ENCODE measurements at places on chromosomes 3 and 15.
A peak's percentile ranks its signal among the peaks of the same experiment; 100 is the strongest.

- no peak for DNase-seq
These were observed 313.9 kb downstream of the FGF12 start for GRCh38 chr3:192413461-192413860.

DNA sequence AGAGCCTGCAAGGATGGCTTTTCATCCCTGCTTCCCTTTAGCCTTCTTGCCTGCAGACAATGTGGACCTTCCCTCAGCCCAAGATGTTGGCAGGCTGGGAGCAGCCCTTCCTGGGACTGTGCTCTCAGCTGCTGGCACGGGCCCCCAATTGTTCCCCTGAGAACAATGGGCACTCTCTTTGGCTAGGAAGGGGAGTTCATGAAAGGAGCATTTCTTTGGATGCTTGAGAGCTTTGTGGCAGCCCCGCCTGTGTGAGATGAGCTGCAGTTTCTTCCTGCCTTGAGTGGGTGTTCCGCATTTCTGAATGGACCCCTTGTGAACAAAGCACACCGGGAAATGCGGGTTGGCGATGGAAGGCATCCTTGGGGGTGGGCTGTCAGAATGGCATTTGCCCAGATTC is 35.0 kb upstream of the BSN start:
- DNase-seq, result no peak

DNA sequence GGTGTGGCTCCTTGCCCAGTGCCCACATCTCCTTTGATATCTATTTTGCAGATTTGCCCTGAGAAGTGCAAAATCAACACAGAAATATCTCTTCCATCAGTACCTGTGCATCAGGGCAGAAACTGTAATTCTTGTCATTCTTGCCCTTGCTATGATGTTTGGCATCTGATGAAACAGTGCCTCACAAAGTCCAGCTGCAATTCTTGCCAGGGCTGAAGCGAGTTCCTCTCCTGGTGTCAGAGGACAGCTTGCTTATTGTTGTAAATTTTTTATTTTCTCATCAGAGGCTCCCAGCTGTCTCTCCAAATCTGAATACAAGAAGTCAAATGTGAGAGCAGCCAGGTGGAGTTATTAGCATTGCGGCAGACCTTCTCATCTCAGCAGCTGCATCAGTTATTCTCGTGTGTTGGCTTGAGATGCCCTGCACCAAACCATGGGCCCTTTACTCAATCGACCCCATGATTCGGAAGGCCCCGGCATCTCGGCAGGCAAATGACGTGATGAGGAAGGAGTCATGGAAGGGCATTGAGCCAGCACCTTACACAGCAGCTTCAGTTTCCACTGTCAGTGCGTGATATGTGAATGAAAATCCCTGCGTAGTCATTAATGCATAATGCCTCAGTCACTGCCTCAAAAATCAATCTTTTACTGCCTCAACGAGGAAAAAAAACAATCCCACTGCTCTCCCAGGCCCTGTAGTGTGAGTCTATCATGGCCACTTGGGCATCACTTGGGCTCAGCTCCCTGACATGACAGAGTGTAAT is 93.4 kb downstream of the CCNL1 start:
- peak; percentile 78 for DNase-seq

GRCh38 chr15:79881254-79881653 is 15.6 kb downstream of the MTHFS start:
- no peak for DNase-seq

DNA sequence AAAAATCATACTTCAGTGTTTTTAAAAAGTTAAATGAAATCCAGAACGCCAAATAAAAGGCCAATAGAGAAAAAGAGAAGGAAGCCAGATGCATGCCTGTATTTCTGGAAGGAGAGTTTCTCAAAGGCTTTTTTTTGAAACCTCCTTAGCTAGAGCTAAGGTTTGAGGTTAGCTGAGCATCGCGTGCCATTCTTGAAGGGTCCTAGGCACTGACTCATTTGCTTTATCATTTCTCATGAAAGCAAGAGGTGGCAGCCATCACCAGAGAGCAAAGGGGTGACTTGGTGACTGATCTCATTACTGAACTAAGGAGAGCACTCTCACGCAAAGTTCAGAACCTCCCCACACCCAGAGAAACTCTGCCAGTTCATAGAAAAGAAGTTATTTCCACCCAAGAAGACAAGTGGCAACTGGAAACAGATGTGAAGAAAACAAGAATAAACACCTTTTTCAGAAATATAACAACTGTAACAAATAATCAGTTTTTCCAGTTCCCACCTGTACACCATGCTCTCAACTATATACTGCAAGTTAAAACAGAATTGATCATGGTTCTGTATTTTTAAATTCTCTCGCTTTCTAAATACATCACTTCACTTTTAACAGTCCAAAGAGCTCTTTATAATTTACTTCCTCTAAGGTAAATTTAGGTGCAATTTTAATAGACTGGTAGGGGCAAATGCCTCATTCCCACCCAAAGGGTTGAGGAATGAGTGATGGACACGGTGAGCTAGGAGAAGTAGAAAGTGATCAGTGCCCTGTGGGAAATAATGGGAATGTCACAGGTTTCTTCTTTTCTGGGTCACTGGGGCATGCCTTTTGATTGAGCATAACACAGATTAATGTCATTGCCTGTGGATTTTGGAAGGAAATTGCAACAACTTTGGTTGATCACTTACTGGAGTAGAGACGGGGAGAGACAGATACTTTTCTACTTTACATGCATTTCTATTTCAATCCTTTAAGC is 24.7 kb downstream of the GPR15 start:
- DNase-seq, result no peak

DNA sequence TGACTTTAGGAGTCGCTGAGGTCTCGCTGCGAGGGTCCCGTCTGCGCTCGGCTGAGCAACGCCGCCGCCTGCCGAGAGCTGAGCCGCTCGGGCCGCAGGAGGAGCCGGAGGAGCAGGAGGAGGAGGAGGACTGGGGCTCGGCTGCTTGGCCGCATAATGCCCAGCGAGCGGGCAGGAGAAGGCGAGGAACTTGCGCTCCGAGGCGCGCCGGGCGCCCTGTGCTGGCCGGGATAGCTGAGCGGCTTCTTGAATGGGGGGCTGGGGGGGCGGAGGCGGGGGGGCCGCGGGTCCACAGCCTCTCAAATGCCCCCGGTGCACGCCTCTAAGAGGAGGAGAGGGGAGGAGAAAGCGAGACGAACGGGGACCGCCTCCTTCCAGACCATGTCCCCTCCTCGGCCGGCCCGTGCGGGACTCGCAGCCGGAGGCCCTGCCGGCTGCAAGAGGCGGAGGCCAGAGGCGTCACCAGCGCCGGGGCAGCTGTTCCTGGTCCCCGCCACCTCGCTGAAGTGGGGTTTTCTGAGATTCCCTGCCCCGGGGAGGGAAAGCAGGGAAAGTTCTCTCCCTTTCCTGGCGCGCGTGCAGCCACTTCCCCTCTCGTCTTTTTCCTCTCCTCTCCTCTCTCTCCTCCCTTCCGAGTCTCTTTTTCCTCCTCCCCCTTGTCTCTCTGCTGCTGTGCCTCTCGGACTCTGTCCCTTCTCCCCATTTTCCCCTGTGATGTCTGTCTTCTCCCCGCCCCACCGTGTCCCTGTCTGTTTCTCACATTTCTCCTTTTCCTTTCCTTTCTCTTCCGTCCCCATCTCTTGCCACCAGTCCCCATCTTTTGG is at the start of gene ADAMTS9:
Gene ADAMTS9, minus strand, starts transcription at position 220 of the 824 bp plus-strand sequence. CDS start 343 bp downstream, outside the sequence.
- DNase-seq, result no peak

DNA sequence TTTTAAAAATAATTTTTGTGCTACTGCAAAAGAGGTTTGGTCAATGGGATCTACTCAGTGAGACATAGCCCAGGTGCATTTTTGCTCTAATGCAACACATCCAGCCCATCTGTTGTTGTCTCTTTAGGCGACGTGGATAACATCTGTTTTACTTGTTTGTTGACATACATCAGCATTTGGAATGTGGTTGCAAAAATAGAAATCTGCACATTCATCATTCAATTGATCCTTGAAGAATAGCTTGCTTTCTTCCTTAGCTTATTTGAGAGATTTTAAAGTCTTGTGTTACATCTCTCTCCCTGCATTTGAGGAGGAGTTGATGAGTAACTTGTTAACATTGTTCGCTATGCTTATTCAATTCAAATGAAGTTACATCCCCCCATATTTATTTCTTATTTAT is 1202.3 kb downstream of the NSUN3 start:
- DNase-seq, result no peak

DNA sequence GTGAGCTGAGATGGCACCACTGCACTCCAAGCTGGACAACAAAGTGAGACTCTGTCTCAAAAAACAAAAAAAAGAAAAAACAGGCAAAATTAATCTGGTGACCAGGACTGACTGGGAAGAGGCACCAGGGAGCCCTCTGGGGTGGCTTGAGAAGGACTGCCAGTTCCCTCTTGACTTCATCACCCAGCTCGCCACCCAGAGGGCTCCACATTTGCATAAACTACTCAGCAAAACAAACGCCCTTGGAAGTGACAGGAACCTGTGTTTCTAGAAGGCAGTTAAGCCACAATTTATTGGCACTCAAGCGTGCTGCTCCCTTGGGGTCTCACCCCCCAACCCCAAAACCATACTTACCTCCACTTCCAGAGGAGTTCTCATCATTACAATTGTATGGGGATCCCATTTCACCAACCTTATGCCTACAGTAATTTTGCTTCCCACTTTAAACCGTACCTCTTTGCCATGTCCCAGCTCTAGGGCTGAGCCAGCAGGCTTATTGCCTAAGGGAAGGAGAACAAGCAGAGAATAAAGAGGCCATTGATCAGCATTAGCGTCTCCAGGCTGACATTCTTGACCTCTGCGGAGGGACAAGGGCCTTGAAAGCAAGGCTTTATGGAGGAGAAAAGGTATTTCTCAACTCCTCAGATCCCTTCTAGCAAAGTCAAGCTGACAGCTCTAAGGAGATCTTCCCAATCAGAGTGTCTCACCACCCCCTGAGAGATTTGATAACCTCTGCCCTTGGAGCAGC is 357.4 kb downstream of the SHQ1 start:
- peak; percentile 78 for DNase-seq

- no peak for DNase-seq
These were observed 183.8 kb upstream of the THBS1 start for GRCh38 chr15:39396979-39397615.

DNA sequence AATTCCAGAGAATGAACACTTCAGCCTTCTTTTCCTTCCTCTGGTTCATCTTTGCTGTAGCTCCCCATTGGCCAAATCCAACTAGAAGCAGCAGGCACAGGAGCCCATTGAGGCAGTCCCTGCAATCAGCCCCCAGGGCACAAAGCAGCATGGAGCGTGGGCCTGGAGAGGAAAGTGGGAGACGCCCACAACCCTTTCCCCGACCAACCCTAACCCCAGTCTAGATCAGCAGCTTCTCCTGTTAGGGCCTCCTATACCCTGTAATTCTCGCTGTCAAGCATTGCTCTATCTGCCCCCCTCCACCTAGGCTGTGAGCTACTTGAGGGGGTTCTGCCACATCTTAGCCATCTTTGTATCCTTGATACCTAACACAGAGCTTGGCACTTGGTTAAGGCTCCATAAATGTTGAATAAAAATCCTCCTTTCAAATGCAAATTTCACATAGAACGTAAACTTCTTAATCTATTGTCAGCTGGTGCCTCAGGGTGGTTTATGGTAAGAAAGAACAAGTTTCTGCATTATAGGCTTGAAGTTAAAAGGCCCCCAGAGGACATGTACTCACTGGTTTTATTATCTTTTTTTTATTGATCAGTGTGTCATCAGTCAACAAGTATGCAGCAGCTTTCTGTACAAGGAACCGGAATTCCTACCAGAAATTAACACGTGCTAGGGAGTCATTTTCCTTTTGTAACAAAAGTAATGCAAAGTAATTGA is 97.9 kb upstream of the PFN2 start:
- peak; percentile 9 for DNase-seq

GRCh38 chr3:88712552-88712951 is 394.9 kb upstream of the EPHA3 start:
- DNase-seq, result no peak

- DNase-seq, result no peak
These were observed 124.8 kb upstream of the GOLIM4 start for GRCh38 chr3:168220556-168220955.

DNA sequence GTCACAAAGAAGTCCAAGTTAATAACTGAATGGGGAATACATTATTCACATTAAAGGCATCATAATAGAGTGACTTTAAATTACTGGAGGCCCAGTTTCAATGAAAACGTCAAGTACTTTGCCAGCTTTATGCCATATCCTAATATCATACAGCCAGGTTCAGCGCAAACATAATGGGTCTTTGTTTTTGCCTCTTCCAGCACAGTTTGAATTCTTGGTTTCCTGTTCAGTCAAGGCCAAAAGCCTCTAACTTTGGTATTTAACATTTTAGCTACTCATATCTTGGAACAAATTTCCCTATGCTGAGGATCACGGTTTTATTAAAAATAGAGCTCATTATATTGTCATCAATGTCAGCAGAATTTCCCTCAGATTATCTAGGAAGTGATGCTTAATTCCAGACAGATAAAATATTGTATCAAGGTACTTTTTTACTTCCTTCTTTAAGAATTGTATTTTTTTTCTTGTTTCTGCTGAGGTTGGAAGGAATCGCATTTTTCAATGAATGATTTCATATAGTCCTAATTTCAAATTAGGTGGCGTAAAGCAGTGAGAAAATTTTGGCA is 269.2 kb downstream of the THRB start:
- no peak for DNase-seq

DNA sequence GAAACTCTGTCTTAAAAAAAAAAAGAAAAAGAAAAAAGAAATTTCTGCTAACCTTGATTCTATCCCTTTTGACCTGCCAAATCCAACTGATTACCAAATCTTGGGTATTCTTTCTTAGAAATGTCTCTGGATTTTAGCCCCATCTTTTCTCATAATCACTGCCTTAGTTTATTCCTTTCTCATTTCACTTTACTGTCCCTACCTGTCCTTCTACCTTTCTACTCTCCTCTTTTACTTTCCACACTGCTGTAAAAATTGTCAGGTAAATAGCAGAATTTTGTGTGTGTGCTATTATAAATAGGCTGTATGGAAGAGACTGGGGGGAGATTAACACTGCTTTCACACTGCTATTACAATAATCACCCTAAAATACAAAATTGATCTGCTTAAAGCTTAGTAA is 16.7 kb downstream of the PIK3CA start:
- no peak for DNase-seq

Data from NCI-H526 (cell line).